Stimulated activated CD8-positive, alpha-beta memory T cell treated with anti-CD3 and anti-CD28 coated beads, Interleukin-7, amount 100 ng/mL, for 1 hour (primary cell): ENCODE measurements at places on chromosomes 6 and 20.

DNA sequence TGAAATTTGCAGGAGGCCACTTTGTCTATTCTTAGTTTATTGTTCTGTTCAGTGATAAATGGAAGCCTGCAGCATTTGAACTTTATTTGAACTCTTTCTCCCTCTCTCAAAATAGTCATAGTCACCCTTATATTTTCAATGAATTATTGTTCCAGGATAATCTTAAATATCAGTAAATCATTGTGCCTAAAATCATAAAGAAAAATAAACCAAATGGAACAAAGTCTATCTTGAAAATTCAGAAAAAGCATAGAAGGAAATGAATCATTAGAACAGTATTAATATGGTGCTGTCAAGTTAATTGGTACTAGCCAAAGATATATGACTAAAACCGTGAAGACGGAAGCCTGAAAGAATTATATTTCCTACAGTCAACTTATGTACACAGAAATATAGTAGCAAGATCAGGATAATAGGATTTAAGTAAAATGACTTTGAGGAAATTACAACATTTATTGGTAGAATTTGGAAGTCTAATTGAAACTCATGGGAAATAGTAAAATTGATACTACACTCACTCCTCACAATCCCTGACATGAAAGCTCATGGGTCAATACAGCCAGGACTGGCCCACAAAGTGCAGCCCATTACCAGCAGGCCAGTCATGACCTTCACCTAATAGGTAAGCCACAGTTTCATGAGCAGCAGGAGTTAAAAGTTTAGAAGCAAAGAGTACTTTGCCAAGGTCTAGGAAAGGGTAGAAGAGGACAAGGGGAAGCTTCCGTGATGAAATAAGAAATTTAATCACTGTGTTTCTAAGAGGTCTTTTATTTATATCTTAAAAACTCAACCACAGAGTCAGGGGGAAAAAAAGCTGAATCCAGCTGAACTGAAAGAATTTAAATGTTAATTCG is 119.9 kb upstream of the ENPP5 start:
- no peak for DNase-seq

GRCh38 chr20:19757487-19758132 is 448 bp upstream of the RIN2 start:
- DNase-seq: no peak

DNA sequence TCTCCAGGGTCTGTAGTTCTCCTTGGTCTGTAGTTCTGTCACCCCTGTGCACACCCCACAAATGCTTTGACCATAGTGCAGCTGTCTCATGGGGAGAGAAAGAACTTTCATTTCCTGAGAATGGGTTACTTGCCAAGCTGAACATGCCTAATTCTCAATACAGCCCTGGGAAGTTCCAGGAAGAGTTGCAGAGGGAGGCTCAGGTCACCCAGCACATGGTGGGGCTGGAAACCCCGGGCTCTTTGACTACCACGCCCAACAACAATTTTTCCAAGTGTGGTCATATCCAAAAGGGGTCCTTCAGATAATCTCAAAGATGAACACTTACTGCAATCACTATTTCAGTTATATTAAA is 2.2 kb upstream of the PTPRA start:
- DNase-seq: no peak

DNA sequence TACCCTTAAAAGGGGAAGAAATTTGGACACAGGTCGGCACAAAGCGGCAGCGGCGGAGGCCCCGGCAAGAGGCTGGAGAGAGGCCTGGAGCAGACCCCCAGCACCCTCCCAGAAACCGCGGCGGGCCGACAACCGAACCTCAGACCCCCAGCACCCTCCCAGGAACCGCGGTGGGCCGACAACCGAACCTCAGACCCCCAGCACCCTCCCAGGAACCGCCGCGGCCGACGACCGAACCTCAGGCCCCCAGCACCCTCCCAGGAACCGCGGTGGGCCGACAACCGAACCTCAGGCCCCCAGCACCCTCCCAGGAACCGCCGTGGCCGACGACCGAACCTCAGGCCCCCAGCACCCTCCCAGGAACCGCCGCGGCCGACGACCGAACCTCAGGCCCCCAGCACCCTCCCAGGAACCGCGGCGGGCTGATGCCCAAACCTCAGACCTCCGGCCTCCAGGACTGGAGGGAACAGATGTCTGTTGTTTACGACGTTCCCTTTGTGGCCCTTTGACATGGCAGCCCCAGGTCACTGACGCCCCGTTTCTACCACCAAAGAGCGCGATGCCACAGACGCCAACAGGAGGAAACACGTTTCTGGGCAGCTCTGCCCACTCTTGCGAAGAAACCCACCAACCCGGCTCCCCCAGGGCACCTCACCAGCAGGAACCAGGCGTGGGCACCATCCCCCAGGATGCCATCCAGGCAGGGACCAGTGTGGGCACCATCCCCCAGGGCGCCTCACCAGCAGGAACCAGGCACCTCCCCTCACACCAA is 28.4 kb downstream of the ZBTB46 start:
- no peak for DNase-seq

- no peak for DNase-seq
Observed at GRCh38 chr6:166693880-166694279, 66.8 kb upstream of the RPS6KA2 start.

- DNase-seq: no peak
Observed at GRCh38 chr6:155274533-155274932, 10.7 kb downstream of the CLDN20 start.

DNA sequence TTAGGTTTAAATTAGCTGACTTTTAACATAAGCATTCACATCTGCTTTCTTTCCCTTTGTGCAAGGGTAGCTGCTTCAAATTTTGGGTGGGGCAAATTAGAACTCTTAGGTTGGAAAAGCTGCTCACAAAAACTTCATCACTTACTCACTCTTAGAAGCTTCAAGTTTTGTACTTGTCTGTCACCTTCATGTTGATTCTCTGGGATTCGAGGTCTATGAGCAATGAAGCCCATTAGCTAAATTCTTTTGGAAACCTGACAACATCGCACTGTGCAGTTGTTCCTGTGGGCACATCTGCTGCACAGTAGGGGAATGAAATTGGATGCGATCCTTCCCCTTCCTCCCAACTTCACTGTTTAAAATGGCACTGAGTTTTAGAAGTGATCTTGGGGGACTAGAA is 156.1 kb downstream of the UBE3D start:
- DNase-seq: no peak

GRCh38 chr20:57807401-57808263 is 97.8 kb upstream of the PMEPA1 start:
- DNase-seq: no peak

- no peak for DNase-seq
Observed at GRCh38 chr6:122429323-122429722, 29.9 kb downstream of the HSF2 start.

- no peak for DNase-seq
Observed at GRCh38 chr20:20638878-20639277, 73.6 kb downstream of the RALGAPA2 start.
